ENCODE measurements at places on chromosomes 16 and 17.

DNA sequence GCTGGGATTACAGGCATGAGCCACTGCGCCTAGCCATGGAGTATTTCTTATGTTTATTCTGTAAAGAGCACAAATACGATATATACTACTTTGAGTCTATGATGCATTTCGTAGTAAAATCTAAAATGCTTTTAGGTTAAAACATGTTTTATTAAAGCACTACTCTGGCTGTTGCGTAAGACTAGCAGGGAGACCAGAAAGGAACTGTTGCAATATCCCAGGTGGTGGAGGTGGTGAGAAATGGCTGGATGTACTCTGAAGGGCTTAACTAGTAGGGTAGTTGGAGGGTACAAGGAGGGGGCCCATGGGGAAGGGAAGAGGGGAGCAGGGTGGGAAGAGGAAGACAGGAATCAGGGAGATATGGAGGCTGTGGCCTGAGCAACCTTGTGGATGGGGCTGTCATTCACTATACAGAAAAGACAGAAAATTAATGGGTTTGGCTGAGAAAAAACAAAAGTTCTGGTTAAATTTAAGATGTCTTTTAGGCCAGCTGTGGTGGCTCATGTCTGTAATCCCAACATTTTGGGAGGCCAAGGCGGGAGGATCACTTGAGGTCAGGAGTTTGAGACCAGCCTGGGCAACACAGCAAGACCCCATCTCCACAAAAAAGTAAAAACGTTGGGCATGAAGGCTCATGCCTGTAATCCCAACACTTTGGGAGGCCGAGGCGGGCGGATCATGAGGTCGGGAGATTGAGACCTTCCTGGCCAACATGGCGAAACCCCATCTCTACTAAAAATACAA, 35.8 kb downstream of the ST3GAL2 start:
- DNase-seq: no peak

DNA sequence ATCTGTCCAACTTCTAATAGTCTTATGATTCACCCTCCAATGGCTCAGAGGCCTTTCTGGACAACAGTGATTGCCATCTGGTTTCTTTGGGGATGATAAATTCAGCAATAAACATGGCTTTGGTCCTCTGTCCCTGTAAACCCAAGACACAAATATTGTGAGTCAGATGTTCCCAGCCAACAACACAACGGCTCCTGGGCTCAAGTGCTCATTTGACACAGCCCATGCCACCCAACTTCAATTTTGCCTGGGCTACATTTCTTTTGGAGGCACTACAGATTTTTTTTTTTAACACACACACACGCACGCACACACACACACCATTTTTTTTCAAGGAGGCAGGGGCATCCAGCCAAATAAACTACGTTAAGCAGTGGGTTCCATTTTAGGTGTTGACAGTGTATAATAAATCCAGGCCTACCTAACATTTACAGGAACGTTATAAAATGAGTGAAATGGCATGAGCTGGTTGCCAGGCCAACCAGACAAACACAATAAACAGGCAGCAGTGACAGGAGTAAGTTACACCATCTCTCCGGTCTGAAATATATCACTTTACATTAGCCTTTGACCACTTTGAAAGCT, 939.9 kb upstream of the SOX9 start:
- DNase-seq: peak; percentile 70

DNA sequence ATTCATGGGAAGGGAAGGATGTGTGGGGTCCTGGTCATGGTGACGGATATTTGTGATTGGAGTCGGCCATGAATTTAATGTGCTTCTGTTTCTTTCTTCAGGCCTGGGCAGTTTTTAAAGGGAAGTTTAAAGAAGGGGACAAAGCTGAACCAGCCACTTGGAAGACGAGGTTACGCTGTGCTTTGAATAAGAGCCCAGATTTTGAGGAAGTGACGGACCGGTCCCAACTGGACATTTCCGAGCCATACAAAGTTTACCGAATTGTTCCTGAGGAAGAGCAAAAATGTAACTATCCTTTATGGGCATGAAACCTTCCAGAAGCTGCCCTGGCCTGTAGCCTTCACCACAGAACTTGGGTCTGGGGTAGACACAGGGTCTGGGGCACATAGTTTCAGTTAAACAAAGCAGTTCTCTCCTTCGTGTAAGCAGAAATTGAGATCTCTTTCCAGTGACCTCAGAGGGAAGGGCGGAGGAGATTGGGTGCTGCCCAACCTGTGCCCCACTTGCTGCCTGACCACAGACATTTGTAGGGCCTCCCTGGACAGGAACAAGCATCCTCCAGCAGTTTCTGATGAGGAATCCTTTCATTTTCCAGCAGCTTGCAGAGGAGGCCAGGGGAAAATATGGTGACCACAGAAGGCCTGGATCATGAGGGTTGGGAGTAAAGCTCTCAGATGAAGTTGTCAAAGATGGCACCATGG, 10.1 kb downstream of the IRF8 start:
- DNase-seq: no peak

GRCh38 chr17:17141279-17141678, 64.9 kb downstream of the PLD6 start:
- no peak for DNase-seq

GRCh38 chr17:39981766-39982375, 1.3 kb downstream of the PSMD3 start:
- no peak for DNase-seq

- DNase-seq: peak; percentile 63
Observed at GRCh38 chr16:28277537-28278388, 14.6 kb upstream of the SBK1 start.

- no peak for DNase-seq
Observed at GRCh38 chr17:45391291-45391690, 41.4 kb downstream of the ARHGAP27 start.

DNA sequence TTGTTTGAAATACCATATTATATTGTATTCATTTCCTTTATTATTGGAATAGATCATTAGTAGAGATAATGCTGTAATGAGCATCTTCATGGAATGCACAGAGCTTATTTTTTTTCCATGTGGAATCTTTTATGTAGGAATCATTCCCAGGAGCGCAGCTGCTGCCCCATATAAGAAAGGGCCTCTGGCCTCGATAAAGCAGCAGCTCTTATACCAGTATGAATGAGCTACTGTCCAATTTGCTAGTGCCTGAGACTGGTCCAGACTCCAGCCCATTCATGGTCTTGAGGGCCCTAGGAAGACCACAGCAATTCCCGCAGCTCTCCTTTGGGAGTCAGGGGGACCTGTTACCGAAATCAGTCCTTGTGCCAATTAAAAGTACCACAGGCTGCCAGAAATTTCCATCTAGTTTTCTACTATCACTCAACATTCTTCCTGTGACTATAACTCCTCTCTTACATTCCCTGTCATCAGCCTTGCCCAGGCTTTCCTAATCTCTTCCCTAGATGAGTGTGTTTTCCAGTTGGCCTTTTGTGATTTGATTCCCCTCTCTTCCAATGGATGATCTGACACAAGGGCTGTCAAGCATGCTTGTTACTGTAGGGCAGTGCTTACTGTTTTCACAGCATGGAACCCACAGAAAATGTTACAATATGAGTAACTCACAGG, 1.9 kb downstream of the ZNF843 start:
- no peak for DNase-seq

- DNase-seq: no peak
Observed at GRCh38 chr16:79210607-79211006, 389.9 kb downstream of the MAF start.

Measured in NCI-H1105 treated with DMSO at 0.1 percent for 48 hours (cell line).